ENCODE measurements at places on chromosomes 11 and 22.

- DNase-seq: no peak
Measured at GRCh38 chr11:117097014-117097388, 1.2 kb downstream of the SIK3 start.

DNA sequence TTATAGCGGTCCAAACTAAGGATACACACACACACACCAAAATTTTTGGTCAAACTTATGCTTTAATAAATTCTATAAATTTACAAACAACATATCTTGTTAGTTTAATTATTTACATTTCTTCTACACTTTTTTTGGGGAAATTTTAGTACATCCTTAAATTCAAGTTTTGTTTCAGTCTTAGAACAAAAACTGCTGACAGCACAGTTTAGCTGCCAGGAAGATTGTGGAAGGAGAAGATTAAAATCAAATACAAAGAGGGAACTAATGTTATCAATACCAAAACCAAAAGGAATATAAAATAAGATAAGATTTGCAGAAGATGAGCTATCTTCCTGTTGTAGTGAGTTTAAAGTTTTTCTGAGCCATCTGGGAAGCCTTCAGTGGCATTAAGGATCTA is 368.8 kb downstream of the AASDHPPT start:
- DNase-seq: no peak

DNA sequence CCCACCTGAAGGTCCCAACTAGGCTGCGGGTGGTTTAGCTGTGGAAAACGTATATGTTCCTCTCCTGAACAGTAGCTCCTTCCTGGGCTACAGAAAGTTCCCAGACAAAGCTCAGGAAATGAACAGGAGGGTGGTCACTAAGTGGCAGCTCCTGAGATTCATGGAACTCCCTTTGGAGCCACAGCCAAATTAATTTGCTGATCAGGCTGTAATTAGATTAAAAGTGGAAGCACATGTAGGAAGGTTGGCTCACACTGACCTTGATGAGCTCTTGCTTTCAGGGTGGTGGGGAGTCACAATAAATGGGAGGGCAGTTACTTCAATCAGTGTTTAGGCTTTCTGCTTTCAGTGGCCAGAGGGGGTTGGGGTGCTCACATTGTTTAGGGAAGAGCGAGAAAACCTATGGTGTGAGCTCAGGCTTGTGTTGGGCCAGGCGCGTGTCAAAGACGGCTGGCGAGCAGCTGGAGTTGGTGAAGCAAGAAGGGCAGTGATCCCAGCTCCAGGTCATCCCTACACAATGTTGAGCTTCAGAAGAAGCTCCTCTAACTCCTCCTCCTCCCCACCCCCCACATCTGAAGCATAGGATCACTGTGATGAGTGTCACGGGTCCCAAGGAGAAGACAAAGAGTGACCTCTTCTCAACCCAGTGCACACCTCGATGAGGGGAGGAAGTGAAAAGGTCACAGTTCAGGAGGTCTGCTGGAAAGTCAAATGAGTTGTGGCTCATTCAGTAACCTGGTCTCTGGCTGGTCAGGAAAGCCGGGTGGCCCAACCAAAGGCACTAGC is 42.5 kb downstream of the CLPB start:
- DNase-seq: no peak

GRCh38 chr22:37079668-37080171 is 28.2 kb downstream of the KCTD17 start:
- DNase-seq: no peak

DNA sequence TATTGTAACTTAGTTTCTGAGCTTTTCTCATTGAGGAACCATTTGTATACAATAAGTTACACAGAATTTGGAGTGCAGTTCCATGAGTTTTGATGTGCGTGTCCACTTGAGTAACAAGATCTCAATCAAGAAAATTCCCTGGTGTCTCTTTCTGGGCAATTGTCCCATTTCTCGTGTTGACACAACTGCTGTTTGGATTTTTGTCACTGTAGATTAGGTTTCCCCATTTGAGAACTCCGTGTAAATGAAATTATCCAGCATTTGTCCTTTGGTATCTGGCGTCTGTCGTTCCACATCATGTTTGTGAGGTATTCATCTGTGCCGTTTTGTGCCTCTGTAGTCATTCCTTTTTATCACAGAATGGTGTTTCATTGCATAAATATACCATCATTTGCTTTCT is 547.0 kb downstream of the TBC1D22A start:
- no peak for DNase-seq

- no peak for DNase-seq
Measured at GRCh38 chr11:64259533-64260067, 8.3 kb downstream of the PLCB3 start.

GRCh38 chr22:30582051-30582450 is 7.6 kb upstream of the GAL3ST1 start:
- DNase-seq: no peak

DNA sequence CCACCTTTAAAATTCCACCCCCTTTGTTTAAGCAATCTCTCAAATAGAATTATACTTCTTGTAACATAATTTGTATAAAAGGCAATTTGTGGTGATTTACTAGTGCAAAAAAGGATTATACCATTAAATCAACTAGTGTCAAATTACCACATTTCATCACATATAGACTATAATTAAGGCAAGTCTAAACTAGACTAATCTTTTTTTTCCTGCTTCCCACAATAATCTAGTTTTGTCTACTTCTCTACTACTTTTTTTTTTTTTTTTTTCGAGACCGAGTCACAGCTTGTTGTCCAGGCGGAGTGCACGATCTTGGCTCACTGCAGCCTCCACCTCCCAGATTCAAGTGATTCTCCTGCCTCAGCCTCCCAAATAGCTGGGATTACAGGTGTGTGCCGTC is 36.1 kb upstream of the FZD4 start:
- no peak for DNase-seq

DNA sequence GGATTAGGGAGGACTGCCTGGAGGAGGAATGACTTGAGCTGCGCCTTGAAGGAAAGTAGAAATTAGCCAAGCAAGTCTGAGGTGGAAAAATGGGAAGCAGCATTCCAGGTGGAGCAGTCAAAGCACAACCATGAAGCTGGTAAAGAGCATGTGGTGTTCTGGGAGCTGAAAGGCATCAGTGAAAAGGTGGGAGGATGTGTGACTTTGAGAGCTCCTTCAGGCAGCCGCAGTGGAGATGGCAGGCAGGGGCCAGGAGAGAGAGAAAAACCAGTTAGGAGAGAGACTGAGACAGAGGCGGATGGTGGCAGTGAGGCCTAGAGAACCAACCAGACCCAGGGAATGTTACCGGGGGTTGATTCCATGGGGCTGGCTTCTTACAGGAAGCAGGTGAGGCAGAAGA is 393.4 kb downstream of the MIAT start:
- DNase-seq: no peak

DNA sequence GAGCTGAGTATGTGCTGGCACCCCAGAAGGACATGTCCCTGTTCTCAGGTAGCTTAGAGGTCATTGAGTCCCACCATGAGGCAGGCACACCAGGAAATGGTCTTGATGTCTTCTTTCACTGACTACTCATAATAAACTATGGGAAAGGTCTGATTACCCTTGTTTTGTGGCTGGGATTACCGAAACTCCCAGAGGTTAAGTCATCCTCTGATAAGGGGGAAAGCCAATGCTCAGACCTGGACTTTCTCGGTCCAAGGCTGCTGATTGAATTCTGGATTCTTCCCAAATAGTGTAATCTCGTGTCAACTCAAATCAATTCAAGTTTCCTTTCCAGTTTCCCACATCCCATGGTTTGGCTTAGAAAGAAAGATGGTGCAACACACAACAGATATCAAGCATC is 3.7 kb upstream of the CD44 start:
- no peak for DNase-seq

DNA sequence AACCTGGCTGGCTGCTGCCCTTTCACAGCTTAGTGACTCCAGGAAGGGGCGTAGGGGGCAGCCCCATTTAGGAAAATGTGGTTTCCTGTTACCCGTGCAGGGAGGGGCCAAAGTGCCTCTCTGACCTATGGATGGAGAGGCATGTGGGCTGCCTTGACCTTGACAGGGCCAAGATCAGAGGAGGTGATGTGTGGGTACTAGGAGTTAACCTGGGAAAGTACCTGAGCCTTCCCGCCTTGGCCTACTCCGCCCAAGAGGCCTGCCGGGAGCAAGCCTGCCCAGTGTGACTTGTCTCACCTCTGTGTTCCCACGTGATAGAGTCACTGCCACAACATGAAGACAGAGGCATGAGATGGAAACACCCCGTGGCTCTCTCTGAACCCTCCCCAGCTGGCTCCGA is 33.4 kb downstream of the GRAMD4 start:
- no peak for DNase-seq

DNA sequence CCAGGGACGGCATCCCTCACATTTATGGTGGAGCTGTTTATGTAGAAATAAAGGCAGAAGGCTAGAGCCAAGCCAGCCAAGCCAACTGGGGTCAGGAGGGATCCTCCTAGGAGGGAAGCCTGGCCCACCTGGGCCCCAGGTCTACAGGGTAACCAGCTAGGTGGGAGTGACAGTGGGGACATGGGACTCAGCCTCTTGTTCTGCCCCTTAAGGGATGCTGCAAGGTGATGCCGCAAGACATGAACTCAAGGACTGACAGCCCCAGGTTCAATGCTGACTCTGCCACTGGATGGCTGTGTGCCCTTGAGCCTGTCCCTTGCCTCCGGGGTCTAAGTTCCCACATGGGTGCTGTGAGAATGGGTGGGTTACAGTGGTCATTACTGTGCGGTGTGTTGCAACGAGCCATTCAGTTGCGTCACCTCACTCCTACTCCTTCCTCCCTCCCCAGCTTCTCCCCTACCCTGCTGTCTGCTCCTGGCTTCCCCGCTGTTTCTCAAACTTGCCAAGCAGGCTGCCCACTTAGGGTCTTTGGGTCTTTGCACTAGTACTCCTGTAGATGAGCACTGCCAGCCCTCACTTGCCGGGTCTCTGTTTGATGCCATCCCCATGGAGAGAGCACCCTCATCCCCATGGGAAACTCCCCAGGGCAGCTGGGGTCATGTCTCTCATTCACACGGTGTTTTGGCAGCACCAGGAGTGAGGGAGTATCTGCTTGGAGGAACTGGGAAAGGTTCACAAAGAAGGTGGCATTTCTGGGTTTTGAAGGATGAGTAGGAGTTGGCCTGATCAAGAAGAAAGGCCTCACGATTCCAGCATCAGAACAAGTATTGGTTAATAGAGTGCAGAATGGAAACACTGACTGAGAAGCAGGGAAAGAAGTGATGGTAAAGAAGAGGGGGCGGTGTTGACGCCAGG is 43.0 kb upstream of the RTL6 start:
- no peak for DNase-seq

GRCh38 chr11:109864834-109865547 is 228.2 kb upstream of the ZC3H12C start:
- no peak for DNase-seq

DNA sequence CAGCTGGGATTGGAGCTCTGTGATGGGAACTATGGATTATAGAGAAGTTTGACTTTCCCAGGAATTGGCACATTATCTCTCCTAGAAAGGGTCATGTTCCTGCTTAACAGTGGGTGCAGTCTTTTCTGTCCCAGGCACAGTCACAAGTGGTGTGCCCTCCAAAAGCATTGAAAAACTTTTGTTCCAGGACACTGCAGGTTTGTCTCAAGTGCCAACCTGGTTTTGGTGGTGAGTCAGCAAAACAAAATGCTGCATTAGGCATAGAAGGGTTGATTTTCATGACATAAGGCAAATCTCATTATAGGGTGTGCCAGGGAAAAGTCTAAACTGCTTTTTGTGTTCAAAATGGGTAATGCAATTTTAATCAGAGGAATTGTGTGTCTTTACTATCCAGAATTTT is 4.9 kb downstream of the HTATIP2 start:
- no peak for DNase-seq

GRCh38 chr11:128720522-128720985 is 26.7 kb downstream of the FLI1 start:
- no peak for DNase-seq

- peak; percentile 79 for DNase-seq
Measured at GRCh38 chr11:79440571-79441460, at the start of gene TENM4. TENM4 (minus strand) TSS chr11:79441030; CDS start chr11:79069944, 371,086 bp downstream.

- no peak for DNase-seq
Measured at GRCh38 chr22:32619614-32620426, 145.2 kb downstream of the FBXO7 start.

- DNase-seq: no peak
Measured at GRCh38 chr11:129932381-129933067, 37.1 kb upstream of the NFRKB start.

GRCh38 chr11:2163428-2163978 is 2.5 kb upstream of the INS start:
- DNase-seq: no peak

- DNase-seq: peak; percentile 29
Measured at GRCh38 chr11:130315354-130315970, 745 bp upstream of the ZBTB44 start.

GRCh38 chr11:29962243-29962642 is 54.6 kb downstream of the KCNA4 start:
- DNase-seq: no peak

DNA sequence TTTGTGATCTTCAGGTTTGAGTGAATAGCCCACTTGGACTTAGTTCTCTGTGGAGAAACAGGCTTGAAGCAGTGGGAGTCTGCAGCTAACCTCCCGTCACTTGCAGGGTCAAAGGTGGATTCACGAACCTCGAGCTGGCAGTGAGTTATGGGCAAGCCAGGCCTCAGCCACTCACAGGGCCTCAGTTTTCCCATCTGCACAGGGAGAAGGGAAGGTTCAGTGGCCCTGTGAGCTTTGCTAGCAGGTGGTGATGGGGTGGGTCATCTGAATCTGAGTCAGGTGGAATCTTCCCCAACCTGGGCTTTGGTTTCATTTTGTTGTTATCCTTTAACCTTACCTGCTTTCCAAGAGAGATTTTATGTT is 86.6 kb upstream of the GRIK4 start:
- DNase-seq: no peak

DNA sequence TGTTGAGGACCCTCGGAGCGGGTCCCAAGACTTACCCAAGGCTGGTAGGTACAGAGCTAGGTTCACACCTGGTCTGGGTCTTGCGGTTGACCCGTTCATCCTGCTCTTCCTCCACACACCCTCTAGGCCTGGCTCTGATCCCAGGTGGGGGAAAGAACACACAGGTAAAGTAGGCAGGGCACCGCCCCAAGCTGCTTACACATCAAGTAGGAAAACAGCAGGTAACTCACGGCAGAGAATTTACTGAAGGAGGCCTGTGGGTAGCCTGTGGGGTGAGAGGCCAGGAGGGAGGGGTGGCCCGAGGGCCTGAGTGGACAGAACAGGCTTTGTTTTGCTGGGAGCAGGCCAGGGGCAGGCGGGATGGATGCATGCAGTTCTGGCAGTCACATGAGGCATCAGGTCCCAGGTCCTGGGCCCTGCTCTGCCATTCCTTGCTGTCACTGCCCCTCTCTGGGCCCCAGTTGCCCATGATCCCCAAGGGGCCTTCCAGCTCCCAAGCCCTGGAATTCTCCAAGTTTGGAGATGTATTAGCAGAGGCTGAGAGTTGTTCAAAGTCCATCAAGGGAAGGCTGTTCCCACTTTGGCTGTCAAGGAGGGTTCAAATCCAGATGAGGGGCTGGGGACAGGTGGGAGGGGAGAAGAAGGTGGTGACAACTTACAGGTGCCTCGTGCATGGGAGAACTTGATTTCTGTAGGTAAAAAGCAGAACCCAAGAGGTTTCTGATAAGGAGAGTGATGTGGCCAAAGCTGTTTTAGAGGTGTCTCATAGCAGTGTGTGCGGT is 5.7 kb downstream of the TSKU start:
- no peak for DNase-seq

GRCh38 chr11:122138744-122139594 is 23.0 kb upstream of the BLID start:
- no peak for DNase-seq
